ENCODE measurements at places on chromosomes 13 and 19. TPM values are rescaled to one million over a fixed set of nuclear protein-coding genes. Genes with fewer than 3 reads are reported as not detected.

TMEM238 gene
- 0.76 TPM for polyA plus RNA-seq

ZDHHC20 gene
- 35.1 TPM for polyA plus RNA-seq

SYNGR4 gene
- not detected for polyA plus RNA-seq

EMP3 gene
- polyA plus RNA-seq = 256 TPM

UBE2L5 gene
- 0.06 TPM for polyA plus RNA-seq

BRME1 gene
- 1.3 TPM for polyA plus RNA-seq

SIGLEC11 gene
- polyA plus RNA-seq = 5.0 TPM

ATP4A gene
- polyA plus RNA-seq = not detected

NECTIN2 gene
- 97.6 TPM for polyA plus RNA-seq
